ENCODE measurements at places on chromosomes 7 and 10.
A peak's percentile ranks its signal among the peaks of the same experiment; 100 is the strongest.

DNA sequence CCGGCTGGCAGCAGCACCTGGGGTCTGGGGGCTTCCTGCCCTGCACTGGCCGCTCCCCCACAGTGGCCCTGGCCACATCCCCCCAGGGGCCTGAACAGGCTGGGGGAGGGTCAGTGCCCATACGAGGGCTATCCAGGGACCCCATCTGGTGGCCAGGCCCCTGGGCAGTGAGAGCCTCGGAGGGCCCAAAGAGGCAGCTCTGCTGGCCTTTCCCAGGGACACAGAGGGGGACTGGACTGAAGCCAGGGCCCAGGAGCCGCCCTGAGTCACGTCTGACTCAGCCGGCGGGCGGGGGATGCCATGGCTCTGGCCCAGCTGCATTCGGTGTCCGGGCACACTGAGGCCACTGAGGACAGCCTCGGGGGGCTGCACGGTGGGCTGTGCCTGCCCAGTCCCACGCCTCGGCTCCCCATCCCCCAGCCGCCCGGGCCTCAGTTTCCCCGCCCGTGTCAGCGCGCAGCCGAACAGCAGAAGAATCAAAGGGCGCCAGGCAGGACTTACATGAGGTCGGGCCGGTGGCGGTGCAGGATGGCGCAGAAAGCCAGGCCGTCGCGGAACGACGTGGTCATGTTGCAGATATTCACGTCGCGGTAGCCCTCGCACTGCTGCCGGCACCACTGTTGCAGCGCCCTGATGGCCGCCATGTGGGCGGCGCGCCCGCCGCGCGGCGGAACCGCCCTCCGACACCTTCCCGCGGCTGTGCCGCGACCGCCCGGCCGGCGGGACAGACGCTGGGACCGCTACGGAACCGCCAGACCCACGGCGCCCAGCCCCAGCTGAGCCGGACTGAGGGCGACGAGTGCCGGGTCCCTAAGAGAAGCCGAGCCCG is at the start of gene MICALL2:
Gene MICALL2 (minus strand): TSS at position 788 of the 829 bp plus-strand sequence. CDS start 144 bp downstream, at position 644.
- peak; percentile 49 for DNase-seq

DNA sequence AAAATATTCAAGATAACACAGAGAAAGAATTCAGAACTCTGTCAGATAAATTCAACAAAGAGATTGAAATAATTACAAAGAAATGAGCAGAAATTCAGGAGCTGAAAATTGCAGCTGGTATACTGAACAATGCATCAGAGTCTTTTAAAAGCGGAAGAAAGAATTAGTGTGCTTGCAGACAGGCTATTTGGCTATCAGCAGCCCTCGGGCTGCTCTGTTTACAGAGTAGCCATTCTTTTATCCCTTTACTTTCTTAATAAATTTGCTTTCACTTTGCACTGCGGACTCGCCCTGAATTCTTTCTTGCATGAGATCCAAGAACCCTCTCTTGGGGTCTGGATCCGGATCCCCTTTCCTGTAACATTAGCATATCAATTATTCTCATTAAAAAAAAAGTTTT is 1040.0 kb downstream of the SORCS3 start:
- DNase-seq: no peak

GRCh38 chr7:101795461-101795860 is 22.0 kb upstream of the CUX1 start:
- no peak for DNase-seq

DNA sequence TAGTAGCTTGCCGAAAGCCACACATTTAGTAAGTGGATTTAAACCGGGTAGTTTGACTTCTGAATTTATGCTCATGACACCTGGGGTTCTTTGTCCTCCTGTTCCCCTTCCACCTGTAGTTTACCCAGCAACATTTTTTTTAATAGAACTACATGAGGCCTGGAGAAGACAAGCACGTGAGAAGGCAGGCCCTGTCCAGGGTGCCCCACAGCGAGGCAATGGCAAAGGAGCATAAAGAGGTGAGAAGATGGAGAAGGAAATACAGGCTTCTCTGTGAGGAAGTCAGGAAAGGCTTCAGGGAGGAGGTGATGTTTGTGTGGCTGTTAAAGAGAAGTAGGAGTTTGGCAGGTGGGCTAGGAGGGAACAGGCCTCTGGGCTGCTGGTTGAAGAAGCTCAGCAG is 50.3 kb upstream of the LAMB1 start:
- no peak for DNase-seq

GRCh38 chr7:87206361-87206760 is 13.2 kb downstream of the TMEM243 start:
- peak; percentile 2 for DNase-seq

All from HepG2 (cell line).